ENCODE measurements at places on chromosomes 13 and 19. TPM values are rescaled to one million over a fixed set of nuclear protein-coding genes. Genes with fewer than 3 reads are reported as not detected.

- DNase-seq, result no peak
- peaks cover 64% of the 10 kb centered on the region for H3K36me3 ChIP-seq
- no peaks in the 10 kb centered on the region for H3K27me3 ChIP-seq
- no peak overlapping the region for H3K4me3 ChIP-seq
These were observed 15.1 kb downstream of the CUL4A start for GRCh38 chr13:113224486-113224885.

PABPC3 gene
- 0.58 TPM for total RNA-seq

ZNF865 gene
- total RNA-seq, result 14.2 TPM

DNA sequence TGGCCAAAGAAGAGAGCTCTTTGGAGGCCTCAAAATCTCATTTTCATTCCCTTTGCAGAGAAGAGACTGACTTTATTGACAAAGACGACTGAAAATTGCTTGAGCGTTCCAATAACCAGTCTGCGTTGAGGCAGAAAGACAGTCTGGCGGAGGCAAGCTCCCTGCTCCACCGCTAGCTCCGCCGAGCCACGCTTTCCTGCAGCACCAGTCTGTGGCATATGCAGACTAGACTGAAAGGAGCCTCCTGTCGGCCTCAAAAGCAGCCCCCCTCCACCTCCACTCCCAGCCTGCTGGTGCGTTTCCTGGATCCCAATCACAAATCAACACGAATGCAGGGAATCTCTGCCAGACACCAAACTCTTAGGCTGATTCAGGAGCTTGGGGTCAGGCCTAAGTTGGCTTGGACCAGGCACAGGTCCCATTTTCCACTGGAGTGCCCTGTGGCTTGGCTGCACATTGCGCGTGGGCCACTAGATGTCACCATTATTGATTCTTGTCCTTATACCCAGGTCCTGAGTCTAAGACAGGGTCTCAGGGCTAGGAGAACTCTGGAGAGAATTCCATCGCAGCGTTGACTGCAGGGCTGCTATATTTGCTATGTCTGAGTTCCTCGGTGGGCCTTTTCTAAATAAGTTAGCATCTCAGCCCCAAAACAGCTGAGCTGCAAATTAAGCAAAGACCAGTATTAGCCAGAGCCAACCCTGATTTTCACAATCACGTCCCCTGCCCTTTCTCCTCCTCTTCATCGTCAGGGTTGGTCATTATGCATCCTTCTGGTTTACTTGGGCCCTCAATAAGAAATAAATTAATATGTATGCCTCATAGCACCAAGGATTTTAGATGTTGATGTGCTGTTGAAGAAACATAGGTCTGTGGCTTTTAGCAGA, 5.2 kb upstream of the ZNF507 start:
- no peaks in the 10 kb centered on the region for H3K36me3 ChIP-seq

CCDC194 gene
- 3.7 TPM for total RNA-seq

SIX5 gene
- 0.64 TPM for total RNA-seq

- H3K4me3 ChIP-seq, result no peak overlapping the region
- no peaks in the 10 kb centered on the region for H3K4me1 ChIP-seq
- DNase-seq, result no peak
- no peak overlapping the region for H3K27ac ChIP-seq
- no peaks in the 10 kb centered on the region for H3K36me3 ChIP-seq
- no peaks in the 10 kb centered on the region for H3K27me3 ChIP-seq
These were observed 1115.5 kb upstream of the SLC10A2 start for GRCh38 chr13:104181526-104182231.

C19orf81 gene
- total RNA-seq, result not detected

LTBP4 gene
- 75.7 TPM for total RNA-seq

DNA sequence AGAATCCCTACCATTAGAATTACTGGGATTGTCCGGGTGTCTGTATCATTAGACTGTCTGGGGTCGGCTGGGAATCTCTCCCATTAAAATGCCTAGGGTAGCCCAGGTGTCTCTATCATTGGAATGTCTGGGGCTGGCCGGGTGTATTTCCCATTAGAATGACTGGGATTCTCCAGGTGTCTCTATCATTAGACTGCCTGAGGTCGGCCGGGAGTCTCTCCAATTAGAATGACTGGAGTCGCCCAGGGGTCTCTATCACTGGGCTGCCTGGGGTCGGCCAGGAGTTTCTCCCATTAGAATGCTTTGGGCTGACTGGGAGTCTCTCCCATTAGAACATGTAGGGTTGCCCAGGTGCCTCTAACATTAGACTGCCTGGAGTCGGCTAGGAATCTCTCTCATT, 1560.7 kb downstream of the UQCRFS1 start:
- H3K27ac ChIP-seq, result no peak overlapping the region
- no peaks in the 10 kb centered on the region for H3K27me3 ChIP-seq
- no peaks in the 10 kb centered on the region for H3K4me1 ChIP-seq
- no peak for DNase-seq
- H3K4me3 ChIP-seq, result no peak overlapping the region
- no peaks in the 10 kb centered on the region for H3K36me3 ChIP-seq

CABP5 gene
- total RNA-seq, result not detected

GRCh38 chr19:55339889-55340783, 460 bp downstream of the KMT5C start:
- H3K27me3 ChIP-seq, result peaks cover 10% of the 10 kb centered on the region
- peaks cover 2% of the 10 kb centered on the region for H3K36me3 ChIP-seq
- H3K4me1 ChIP-seq, result peaks cover 22% of the 10 kb centered on the region
- H3K27ac ChIP-seq, result peak overlapping the region; percentile 96
- H3K4me3 ChIP-seq, result peak overlapping the region; percentile 90

SYT5 gene
- not detected for total RNA-seq

MCF2L gene
- total RNA-seq, result 1.2 TPM

UBE2L5 gene
- 0.17 TPM for total RNA-seq

DNA sequence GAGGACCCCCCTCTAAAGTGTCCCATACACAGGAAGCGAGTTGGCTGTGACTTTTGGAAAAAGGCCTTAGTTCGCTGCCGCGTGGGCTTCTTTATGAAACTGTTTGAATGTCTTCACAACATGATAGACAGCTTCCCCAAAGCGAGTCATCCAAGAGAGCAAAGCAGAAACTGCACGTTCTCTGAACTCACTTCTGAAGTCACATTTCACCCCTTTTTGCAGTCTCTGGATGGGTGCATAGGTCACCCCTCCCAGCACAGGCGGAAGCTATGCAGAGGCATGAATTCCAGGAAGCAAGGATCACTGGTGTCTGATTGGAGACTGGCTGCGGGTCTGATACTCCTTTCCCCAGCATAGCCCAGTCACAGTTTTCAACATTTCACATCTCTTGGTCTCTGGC, 10.6 kb downstream of the GPI start:
- peaks cover 41% of the 10 kb centered on the region for H3K36me3 ChIP-seq
- H3K4me3 ChIP-seq, result no peak overlapping the region
- peaks cover 16% of the 10 kb centered on the region for H3K4me1 ChIP-seq
- DNase-seq, result no peak

ZNF419 gene
- total RNA-seq, result 9.8 TPM

DNA sequence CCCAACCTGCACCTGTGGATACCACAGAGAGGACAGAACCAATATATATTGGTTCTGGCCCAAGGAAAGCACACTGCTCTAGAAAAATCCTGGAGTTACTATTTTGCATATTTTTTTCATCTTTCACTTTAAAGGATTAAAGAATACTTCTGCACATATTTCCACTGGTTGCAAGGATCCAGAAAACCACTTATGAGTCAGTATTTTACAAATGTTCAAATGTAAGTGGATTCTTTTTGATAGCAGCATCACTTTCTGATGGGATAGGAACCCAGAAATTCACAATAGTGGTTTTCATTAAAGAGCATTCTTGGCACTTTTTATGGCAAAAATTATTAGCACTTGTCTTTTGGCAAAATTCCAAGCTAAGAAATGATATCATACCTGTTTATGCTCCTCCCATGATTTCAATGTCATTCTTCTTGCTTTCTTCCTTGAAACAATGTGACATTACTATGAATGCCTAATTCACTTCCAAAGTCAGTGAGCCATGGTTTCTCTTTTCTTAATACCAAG, 38.2 kb downstream of the MZT1 start:
- H3K27ac ChIP-seq, result no peak overlapping the region
- no peaks in the 10 kb centered on the region for H3K4me1 ChIP-seq
- no peaks in the 10 kb centered on the region for H3K36me3 ChIP-seq
- peaks cover 8% of the 10 kb centered on the region for H3K27me3 ChIP-seq

ZSCAN22 gene
- total RNA-seq, result 4.3 TPM

B3GNT8 gene
- 2.2 TPM for total RNA-seq

- no peaks in the 10 kb centered on the region for H3K27me3 ChIP-seq
- H3K27ac ChIP-seq, result no peak overlapping the region
These were observed 44.5 kb downstream of the RUBCNL start for GRCh38 chr13:46342538-46342937.

TNFRSF19 gene
- total RNA-seq, result 0.08 TPM

GRCh38 chr19:8476524-8476923, 25.9 kb downstream of the PRAM1 start:
- H3K36me3 ChIP-seq, result peaks cover 74% of the 10 kb centered on the region
- H3K27me3 ChIP-seq, result no peaks in the 10 kb centered on the region
- H3K4me1 ChIP-seq, result peaks cover 82% of the 10 kb centered on the region
- no peak for DNase-seq
- no peak overlapping the region for H3K27ac ChIP-seq

DNA sequence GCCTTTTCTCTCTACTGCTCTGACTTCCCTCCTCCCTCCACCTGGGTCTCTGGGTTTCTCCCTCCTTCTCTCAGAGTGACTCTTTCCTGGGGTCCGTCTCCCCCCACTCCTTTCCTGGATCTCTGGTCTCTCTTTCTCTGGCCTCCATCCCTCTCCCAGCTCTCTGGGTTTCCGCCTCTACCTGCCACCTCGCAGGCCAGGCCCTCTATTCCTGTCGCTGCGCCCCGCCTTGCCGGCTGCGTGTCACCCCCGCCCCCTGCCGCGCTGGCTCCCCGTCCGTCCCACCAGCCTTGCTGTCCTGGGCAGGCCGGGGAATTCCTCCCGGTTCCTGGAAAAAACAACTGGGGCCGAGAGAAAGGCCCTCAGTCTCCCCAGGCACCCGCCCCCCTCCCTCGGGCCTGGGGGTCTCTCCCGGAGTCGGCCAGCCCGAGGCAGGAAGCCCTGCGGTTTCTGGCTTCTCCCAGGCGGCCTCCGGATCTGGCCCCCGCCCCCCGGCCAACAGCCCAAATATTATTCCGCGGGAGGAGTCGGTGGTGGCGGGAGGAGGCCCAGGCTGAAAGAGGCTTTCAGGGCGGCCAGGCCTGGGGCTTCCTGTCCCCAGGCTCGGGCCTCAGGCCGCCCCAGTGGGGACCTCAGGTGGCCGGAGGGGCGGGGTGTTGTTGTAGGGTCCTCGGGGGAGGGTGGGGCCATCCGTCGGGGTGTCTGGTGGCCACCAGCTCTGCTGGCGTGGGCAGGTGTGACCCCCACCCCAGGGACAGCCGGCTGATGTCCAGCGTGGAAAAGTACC, 9.3 kb downstream of the IRF2BP1 start:
- DNase-seq, result no peak
- H3K27ac ChIP-seq, result peak overlapping the region; percentile 1
- peaks cover 19% of the 10 kb centered on the region for H3K4me1 ChIP-seq
- peaks cover 16% of the 10 kb centered on the region for H3K27me3 ChIP-seq

C19orf85 gene
- not detected for total RNA-seq

DAND5 gene
- 0.15 TPM for total RNA-seq

IRGC gene
- total RNA-seq, result not detected

- H3K27ac ChIP-seq, result peak overlapping the region; percentile 90
- H3K4me3 ChIP-seq, result peak overlapping the region; percentile 84
- DNase-seq, result no peak
- H3K4me1 ChIP-seq, result peaks cover 48% of the 10 kb centered on the region
These were observed 808 bp downstream of the DNMT1 start for GRCh38 chr19:10193790-10194499.

- no peak for DNase-seq
- no peaks in the 10 kb centered on the region for H3K36me3 ChIP-seq
- no peak overlapping the region for H3K4me3 ChIP-seq
- no peaks in the 10 kb centered on the region for H3K27me3 ChIP-seq
These were observed 27.2 kb upstream of the ATP1A3 start for GRCh38 chr19:42021185-42021584.

ZNF471 gene
- total RNA-seq, result 1.1 TPM

CEACAM19 gene
- not detected for total RNA-seq

ZNF729 gene
- not detected for total RNA-seq

- no peaks in the 10 kb centered on the region for H3K36me3 ChIP-seq
- H3K27me3 ChIP-seq, result no peaks in the 10 kb centered on the region
- H3K4me1 ChIP-seq, result no peaks in the 10 kb centered on the region
- no peak for DNase-seq
- H3K27ac ChIP-seq, result no peak overlapping the region
- H3K4me3 ChIP-seq, result no peak overlapping the region
These were observed 33.7 kb downstream of the SIAH3 start for GRCh38 chr13:45817833-45818232.

- no peaks in the 10 kb centered on the region for H3K27me3 ChIP-seq
- no peak overlapping the region for H3K4me3 ChIP-seq
- no peak for DNase-seq
- H3K27ac ChIP-seq, result no peak overlapping the region
- H3K4me1 ChIP-seq, result no peaks in the 10 kb centered on the region
These were observed 97.1 kb downstream of the MBNL2 start for GRCh38 chr13:97319113-97319720.

GRCh38 chr19:55647732-55648584, at the start of gene CCDC106:
TSS of gene CCDC106 (plus strand) at chr19:55648212. CDS start at chr19:55649047, 835 bp downstream.
- DNase-seq, result peak; percentile 42
- H3K27me3 ChIP-seq, result no peaks in the 10 kb centered on the region
- peaks cover 23% of the 10 kb centered on the region for H3K36me3 ChIP-seq
- peak within 1 kb of the TSS; percentile 75 for H3K4me3 ChIP-seq
- peak within 1 kb of the TSS; percentile 77 for H3K27ac ChIP-seq
- H3K4me1 ChIP-seq, result peaks cover 51% of the 10 kb centered on the region

- peak; percentile 61 for DNase-seq
- peak overlapping the region; percentile 91 for H3K4me3 ChIP-seq
- H3K27me3 ChIP-seq, result no peaks in the 10 kb centered on the region
- H3K36me3 ChIP-seq, result peaks cover 8% of the 10 kb centered on the region
- H3K4me1 ChIP-seq, result peaks cover 12% of the 10 kb centered on the region
These were observed 566 bp downstream of the TIMM13 start for GRCh38 chr19:2426611-2427428.

All from activated CD4-positive, alpha-beta T cell treated with anti-CD3 and anti-CD28 coated beads, Interleukin-2, amount 10 ng/mL, durations not matched to agents 7 days and 5 days (primary cell).